ENCODE measurements at places on chromosomes 12 and 14. TPM values are rescaled to one million over a fixed set of nuclear protein-coding genes. Genes with fewer than 3 reads are reported as not detected.
A peak's percentile ranks its signal among the peaks of the same experiment; 100 is the strongest.

GRCh38 chr12:69338936-69339335 is 9.2 kb upstream of the LYZ start:
- H3K27ac ChIP-seq = no peak overlapping the region
- H3K4me1 ChIP-seq = no peaks in the 10 kb centered on the region
- DNase-seq = no peak
- no peak overlapping the region for H3K4me3 ChIP-seq
- no peaks in the 10 kb centered on the region for H3K36me3 ChIP-seq

PRR4 gene
- total RNA-seq = 4.8 TPM

- no peak overlapping the region for H3K4me3 ChIP-seq
- H3K27ac ChIP-seq = no peak overlapping the region
- no peaks in the 10 kb centered on the region for H3K36me3 ChIP-seq
- no peak for DNase-seq
- H3K4me1 ChIP-seq = no peaks in the 10 kb centered on the region
- no peaks in the 10 kb centered on the region for H3K27me3 ChIP-seq
Measured at GRCh38 chr12:45775964-45776363, 46.5 kb downstream of the ARID2 start.

- H3K36me3 ChIP-seq = no peaks in the 10 kb centered on the region
- H3K27ac ChIP-seq = no peak overlapping the region
- no peak for DNase-seq
Measured at GRCh38 chr12:115857923-115858322, 419.6 kb downstream of the MED13L start.

SLC38A2 gene
- total RNA-seq = 107 TPM

DNA sequence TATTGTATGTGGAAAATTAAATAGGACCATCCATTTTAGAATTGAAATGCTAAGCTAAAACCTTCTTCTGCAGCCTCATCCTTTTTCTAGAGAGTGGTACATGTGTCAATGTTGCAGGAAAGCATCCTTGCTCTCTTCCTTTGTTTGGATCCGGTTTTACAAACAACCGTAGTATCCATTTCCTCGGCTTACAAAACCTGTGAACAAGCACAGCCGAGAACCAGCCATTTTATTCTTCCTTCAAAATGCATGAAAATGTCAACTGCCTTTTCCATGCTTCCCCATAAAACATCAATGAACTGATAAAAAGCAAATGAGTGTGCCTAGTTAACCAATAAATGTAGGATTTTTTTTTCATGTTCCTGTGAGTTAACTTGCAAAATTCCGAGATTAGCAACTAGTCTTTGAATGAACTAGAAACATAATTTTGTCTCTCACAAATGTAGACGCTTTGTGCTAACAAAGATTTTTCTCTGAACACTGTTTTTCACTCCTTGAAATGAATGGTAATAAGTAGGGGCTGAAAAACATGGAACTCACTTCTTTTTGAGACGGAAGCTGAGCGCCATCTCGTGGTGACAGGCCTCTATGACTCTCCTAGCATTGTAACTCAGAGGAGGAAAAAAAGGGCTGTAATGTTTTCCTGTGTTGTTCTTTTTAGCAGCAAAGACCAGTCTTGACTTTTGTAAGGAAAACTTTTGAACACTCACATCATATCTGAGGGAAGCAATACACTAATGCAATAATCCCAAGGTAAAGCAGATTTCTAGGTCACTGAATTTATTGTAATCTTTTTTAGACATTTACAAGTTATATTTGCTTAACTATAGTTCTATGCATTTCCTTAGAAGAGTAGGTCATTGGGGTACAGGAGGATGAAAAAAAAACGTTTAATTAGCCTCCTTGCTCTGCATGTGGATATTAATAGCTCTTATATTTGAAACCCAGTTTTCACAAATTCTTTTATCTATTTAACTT is 157.4 kb upstream of the FOXG1 start:
- H3K36me3 ChIP-seq = no peaks in the 10 kb centered on the region
- no peaks in the 10 kb centered on the region for H3K27me3 ChIP-seq
- no peak overlapping the region for H3K4me3 ChIP-seq
- no peak overlapping the region for H3K27ac ChIP-seq
- DNase-seq = peak; percentile 81

GRCh38 chr12:94623161-94623920 is 27.0 kb downstream of the TMCC3 start:
- no peaks in the 10 kb centered on the region for H3K36me3 ChIP-seq
- H3K27me3 ChIP-seq = no peaks in the 10 kb centered on the region
- no peak overlapping the region for H3K27ac ChIP-seq

GRCh38 chr12:74365178-74365964 is 172.3 kb upstream of the ATXN7L3B start:
- no peaks in the 10 kb centered on the region for H3K36me3 ChIP-seq
- H3K4me1 ChIP-seq = no peaks in the 10 kb centered on the region
- H3K4me3 ChIP-seq = no peak overlapping the region
- no peaks in the 10 kb centered on the region for H3K27me3 ChIP-seq
- H3K27ac ChIP-seq = no peak overlapping the region

AMDHD1 gene
- total RNA-seq = 0.27 TPM

GRCh38 chr14:94469261-94469660 is 6.7 kb downstream of the SERPINA9 start:
- no peaks in the 10 kb centered on the region for H3K36me3 ChIP-seq
- DNase-seq = no peak
- H3K4me1 ChIP-seq = no peaks in the 10 kb centered on the region
- no peak overlapping the region for H3K4me3 ChIP-seq
- no peak overlapping the region for H3K27ac ChIP-seq
- H3K27me3 ChIP-seq = no peaks in the 10 kb centered on the region

GRCh38 chr12:19316425-19316824 is 122.9 kb upstream of the AEBP2 start:
- DNase-seq = no peak
- no peaks in the 10 kb centered on the region for H3K36me3 ChIP-seq
- H3K27ac ChIP-seq = no peak overlapping the region
- H3K4me1 ChIP-seq = no peaks in the 10 kb centered on the region
- H3K4me3 ChIP-seq = no peak overlapping the region

- no peaks in the 10 kb centered on the region for H3K36me3 ChIP-seq
- DNase-seq = no peak
- no peaks in the 10 kb centered on the region for H3K27me3 ChIP-seq
- H3K4me1 ChIP-seq = no peaks in the 10 kb centered on the region
- no peak overlapping the region for H3K27ac ChIP-seq
Measured at GRCh38 chr12:30152705-30153104, 369.0 kb upstream of the TMTC1 start.

DNA sequence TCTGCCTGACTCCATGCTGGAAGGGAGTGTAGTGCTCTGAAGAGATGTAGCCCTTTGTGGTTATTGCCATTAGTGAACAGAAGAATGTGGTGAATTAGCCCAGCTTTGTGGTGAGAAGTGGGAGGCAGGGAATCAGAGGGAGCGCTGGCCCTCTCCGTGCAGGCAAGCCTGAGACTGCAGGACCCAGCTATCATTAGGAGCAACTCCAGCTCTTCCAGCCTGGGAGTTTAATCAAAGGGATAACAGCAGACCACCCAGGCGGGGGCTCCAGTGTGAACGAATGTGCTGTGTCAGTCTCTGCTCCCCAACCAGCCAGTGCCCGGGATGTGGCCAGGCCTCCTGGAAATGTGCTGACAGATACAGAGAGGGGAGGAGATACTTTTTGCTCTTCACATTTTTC is 142.7 kb downstream of the TTLL5 start:
- no peak overlapping the region for H3K4me3 ChIP-seq
- H3K4me1 ChIP-seq = peaks cover 3% of the 10 kb centered on the region
- no peaks in the 10 kb centered on the region for H3K27me3 ChIP-seq
- DNase-seq = no peak

- H3K4me1 ChIP-seq = no peaks in the 10 kb centered on the region
- DNase-seq = no peak
- H3K27me3 ChIP-seq = no peaks in the 10 kb centered on the region
- no peak overlapping the region for H3K27ac ChIP-seq
Measured at GRCh38 chr12:99596762-99597161, 50.8 kb upstream of the GARIN6 start.

DNA sequence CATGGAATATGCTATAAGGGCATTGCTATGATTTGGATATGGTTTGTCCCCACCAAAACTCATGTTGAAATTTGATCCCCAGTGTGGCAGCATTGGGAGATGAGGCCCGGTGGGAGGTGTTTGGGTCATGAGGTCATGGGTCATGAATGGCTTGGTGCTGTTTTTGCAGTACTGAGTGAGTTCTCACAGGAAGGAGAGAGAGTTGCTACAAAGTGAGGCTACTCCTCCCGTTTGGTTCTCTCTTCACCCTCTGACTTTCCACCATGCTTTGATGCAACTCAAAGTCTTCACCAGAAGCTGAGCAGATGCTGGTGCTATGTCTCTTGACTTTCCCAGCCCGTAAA is 388.1 kb upstream of the TMPO start:
- H3K27ac ChIP-seq = peak overlapping the region; percentile 54
- no peak overlapping the region for H3K4me3 ChIP-seq
- no peaks in the 10 kb centered on the region for H3K27me3 ChIP-seq
- peaks cover 6% of the 10 kb centered on the region for H3K4me1 ChIP-seq
- DNase-seq = peak; percentile 11
- no peaks in the 10 kb centered on the region for H3K36me3 ChIP-seq
